NCI-H187 treated with DMSO at 0.1 percent for 48 hours (cell line): ENCODE measurements at places on chromosomes 6 and 20.

GRCh38 chr6:156809446-156810178, 32.4 kb downstream of the ARID1B start:
- DNase-seq, result no peak

DNA sequence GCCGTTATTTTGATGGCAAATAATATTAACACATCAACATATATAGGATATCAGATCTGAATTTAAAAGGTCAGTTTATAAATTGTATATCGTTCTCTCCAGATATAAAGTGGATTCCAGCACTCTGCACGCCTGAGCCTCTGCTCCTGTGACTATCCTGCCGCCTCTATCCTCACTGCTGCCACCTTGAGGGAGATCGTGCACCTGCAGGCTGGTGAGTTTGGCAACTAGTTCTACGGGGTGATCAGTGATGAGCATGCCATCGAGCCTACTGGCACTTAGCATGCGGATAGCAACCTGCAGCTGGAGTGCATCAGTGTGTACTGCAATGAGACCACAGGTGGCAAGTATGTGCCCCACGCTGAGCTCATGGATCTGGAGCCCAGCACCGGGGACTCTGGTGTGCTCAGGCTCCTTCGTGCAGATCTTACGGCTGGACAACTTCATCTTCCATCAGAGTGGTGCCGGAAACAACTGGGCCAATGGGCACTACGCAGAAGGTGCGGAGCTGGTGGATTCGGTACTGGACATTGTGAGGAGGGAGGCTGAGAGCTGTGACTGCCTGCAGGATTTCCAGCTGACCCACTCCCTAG, 84.9 kb downstream of the FBXO5 start:
- DNase-seq, result no peak

- no peak for DNase-seq
Measured at GRCh38 chr20:31974951-31975487, 7.1 kb downstream of the XKR7 start.

GRCh38 chr6:22102671-22103070, 194.2 kb downstream of the PRL start:
- DNase-seq, result no peak

GRCh38 chr6:2037237-2037926, 208.0 kb downstream of the GMDS start:
- DNase-seq, result no peak

- DNase-seq, result no peak
Measured at GRCh38 chr6:80607811-80608391, 501.4 kb downstream of the BCKDHB start.

DNA sequence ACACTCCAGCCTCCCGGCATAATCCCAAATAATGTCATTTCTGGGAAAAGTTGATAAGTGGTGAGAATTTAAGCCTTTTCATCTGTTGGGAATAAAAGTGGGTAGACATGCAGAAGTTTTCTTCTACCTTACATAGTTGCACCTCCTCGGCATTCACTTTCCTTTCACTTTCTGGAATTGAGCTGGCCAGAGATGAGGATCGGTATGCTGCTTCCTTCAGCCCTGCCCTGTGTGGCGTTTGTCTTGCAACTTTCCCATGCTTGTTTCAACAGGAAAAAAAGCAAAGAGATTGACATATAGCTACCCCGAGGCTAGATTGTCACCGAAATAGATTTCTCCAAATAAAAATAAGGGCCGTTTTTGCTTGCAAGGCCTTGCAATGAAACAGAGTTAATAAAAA, 65.8 kb upstream of the JAG1 start:
- DNase-seq, result no peak

DNA sequence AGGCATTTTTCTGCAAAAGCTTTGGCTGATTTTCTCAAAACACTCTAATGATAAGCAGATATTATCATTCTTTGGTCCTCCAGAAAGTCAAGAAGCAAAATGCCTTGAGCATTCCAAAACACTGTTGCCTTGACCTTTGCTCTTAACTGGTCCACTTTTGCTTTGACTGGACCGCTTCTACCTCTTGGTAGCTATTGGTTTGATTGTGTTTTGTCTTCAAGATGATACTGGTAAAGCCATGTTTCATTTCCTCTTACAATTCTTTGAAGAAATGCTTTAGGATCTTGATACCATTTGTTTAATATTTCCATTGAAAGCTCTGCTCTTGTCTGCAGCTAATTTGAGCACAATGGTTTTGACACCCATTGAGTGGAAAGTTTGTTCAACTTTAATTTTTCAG, 35.6 kb upstream of the SDHAF4 start:
- no peak for DNase-seq

DNA sequence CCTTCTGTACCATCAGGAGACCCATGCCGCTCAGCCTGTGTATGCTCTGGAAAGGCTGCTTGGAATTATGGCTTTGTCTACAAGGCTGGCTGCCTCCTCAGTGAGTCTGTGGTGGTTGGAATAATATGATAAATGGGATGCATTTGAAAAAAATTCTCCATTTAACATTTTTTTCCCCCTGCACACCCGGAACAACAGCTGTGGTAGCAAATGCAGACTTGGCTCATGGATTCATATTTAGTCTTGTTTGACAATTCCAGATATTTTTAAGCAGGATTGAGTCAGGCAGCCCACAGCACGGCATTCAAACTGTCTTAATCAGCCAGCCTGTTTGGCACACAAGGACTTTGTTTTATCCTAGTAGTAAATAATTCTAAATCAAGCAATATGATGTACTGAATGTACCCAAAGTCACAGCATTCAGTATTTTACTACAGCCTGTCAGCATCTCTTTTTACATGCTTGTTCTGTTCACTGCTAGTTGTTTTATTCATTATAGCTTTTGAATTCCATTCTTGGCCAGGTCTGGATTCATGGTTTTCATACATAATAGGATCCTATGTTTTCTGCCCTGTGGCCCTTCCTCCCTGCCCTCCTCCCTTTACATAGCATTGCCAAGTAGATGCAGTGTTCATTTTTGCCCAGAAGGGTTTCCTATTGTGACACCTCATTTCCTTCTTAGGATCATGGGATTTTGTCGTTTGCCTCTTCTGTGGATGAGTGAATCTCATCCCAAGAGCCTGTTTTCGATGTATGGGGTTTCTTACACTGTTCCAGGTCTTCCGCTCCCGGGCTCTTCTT, 68.1 kb downstream of the LRRC1 start:
- no peak for DNase-seq

- DNase-seq, result no peak
Measured at GRCh38 chr6:105994118-105994590, 92.0 kb upstream of the PRDM1 start.
